ENCODE measurements at places on chromosomes 5 and 9.

DNA sequence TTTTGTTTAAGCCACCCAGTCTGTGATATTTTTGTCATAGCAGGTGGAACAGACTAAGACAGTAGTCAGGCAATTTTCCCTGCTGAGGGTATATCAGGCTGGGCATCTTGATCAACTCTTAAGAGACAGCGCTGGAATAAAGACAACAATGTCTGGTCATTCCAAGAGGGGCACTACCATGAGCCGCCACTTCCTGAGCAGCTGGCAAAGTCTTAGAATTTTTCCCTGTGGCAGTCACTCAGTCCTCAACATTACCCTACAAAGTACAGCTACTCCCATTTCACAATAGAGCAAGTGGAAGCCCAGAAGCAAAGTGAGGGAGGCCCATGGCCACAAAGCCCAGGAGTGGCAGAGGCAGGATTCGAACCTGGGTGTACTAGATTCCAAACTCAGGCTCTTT lies 74.8 kb downstream of the SH3PXD2B start:
- DNase-seq: no peak

- DNase-seq: no peak
Measured at GRCh38 chr5:83312663-83313062, 158.9 kb upstream of the VCAN start.

DNA sequence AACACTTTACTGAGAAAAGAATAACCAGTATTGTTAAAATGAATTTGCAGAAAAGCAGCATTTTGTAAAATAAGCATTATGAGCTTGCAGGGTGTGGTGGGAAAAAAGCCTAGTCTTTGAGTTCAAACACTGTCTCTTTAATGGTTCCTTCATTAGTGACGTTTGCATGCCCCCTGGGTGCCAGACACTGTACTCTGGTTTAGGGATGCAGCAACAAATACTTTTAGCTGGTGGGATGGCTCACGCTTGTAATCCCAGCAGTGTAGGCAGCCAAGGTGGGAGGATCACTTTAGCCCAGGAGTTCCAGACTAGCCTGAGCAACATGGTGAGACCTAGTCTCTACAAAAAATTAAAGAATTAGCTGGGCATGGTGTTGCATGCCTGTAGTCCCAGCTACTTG lies 62.3 kb downstream of the MAST4 start:
- DNase-seq: no peak

GRCh38 chr5:134053840-134054338 lies 49.1 kb upstream of the VDAC1 start:
- no peak for DNase-seq

DNA sequence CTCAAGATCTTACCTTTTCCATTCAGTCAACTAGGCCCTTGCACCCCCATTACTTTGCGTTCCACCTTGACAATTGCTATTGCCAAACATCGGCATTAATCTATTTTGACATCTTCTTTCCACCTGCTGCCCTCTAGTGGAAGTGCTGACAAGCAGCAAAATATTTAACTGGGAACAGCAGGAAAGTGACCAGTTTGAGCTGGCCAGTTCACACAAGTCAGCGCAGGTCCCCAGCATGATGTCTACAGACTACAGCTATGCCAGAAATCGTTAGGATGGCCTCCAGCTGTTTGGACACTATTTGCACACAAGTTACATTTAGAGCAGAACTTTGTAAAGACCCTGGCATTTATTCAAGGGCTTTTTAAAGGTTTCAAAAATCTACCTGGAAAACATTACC lies 160.1 kb downstream of the GHR start:
- peak; percentile 19 for DNase-seq

- DNase-seq: no peak
Measured at GRCh38 chr9:14281136-14281795, 32.7 kb downstream of the NFIB start.

- DNase-seq: no peak
Measured at GRCh38 chr5:157356576-157356975, 90.7 kb downstream of the CYFIP2 start.

- no peak for DNase-seq
Measured at GRCh38 chr9:106487266-106487665, 375.7 kb upstream of the ZNF462 start.

DNA sequence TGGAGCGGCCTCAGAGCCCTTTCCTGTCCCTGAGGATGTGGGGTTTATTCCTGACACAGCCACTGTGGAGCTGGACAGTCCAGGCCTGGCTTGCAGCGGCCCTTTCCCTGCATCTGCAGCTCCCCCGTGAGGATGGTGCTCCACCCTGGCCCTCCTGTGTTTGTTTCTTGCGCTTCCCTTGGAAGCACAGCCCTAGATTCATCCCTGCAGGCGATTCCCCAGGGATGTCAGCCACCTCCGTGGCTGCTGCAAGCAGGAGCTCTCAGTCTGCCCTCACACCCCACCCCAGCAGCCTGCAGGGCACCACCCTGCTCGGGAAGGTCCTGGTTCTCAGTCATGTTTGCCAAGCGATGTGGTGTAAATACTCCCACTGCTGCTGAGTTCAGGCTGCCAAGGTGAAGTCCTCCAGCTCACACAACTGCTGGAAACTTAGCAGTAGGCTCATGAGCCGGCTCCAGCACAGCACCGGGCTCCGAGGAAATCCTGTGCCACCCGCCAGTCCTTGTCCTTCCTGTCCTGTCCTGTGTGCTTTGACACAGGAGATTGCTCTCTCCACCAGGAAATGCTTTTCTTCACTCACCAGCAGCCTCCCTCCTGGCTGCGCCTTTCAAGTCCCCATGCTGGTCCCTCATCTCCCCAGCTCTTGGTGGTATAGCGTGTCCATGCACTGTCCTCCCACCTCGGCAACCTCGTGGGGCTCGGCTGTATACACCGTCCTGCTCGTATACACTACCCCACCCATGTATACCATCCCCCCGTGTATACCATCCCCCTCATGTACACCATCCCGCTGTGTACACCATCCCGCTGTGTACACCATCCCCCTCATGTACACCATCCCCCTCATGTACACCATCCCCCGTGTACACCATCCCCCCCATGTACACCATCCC lies 16.2 kb downstream of the ROPN1L start:
- no peak for DNase-seq

- DNase-seq: no peak
Measured at GRCh38 chr9:11199335-11199734, 586.5 kb upstream of the PTPRD start.

- DNase-seq: no peak
Measured at GRCh38 chr9:108830272-108830671, 25.5 kb downstream of the ACTL7B start.

DNA sequence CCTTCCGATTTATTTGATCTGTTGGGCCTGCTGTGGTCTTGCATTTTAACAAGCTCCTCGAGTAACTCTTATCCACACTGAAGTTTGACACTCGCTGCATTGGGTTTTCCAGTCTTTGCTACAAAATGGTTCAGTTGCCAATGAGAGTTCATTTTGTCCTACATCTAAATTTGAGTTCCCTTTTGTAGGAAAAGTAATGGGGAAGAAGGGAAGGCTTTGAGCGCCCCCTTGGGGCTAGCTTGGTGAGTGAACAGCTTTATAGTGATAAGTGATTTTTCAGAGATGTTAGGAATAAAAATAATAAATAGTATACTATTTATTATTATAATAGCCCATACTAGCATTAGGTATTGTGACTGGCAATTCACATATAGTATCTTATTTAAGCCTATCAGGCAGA lies 89.9 kb upstream of the GNAQ start:
- peak; percentile 47 for DNase-seq

GRCh38 chr5:56328753-56329560 lies 95.8 kb upstream of the ANKRD55 start:
- DNase-seq: no peak

GRCh38 chr9:113598883-113599282 lies 135.4 kb downstream of the RGS3 start:
- no peak for DNase-seq

DNA sequence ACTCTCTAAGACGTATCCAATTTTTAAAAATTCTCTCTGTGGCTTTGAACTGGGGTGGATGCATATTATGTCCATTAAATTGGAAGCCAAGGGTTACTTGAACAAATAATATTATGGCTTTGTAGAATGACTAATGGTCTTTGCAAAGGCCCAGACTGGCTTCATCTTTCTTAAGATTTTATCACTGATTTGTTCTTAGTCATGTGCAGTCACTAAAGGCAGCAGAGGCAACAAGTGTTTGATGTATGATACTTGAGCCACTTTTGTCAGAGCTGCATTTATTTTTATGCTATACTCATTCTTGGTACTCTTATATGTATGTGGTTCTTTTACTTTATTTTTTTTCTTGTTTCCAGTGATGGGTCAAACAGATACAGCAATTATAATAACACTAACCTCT lies 152.2 kb downstream of the NR2F1-AS1 start:
- no peak for DNase-seq

DNA sequence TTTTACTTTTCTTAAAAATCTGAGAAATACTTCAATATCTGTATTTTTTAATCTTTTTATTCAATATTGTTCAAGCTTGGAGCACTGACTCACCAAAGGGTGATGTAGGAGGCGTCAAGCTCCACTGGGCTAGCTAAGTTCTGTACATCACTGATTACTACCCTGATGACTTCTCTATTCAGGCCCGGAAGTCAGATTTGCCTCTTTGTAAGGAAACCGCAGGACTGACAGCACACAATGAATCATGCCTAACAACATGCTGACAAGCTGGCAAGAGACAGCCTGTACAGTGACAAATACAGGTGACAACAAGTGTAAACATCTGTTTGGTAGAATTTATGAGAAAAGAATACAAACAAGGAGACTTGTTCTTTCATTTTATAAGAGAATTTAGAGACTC lies 627.9 kb upstream of the RORB start:
- DNase-seq: peak; percentile 1

DNA sequence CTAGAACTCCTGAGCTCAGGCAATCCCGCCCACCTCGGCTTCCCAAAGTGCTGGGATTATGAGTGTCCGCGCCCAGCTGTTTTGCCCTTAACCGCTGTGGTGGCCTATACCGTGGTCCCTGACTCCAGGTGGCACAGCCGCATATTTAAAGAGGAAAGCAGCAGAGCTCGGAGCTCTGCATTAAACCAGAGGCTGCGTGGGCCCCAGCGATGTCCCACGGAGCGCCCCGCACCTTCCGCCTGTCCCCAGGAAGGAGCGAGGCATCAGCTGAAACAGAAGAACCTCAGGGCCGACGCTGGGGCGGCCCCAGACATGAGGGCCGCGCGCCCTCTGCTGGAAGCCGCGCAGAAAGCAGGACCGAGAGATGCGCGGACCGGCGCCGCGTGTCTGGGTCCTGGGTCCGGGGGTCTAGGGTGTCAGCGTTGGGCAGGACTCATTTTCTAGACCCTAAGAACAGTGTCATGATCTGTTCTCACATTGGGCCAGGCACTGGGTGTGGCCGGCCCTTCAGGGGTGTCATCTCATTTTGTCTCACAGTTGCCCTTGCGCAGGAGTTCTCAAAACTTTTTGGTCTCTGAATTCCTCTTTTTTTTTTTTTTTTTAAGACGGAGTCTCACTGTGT lies 37.7 kb downstream of the LAMC3 start:
- DNase-seq: peak; percentile 71

DNA sequence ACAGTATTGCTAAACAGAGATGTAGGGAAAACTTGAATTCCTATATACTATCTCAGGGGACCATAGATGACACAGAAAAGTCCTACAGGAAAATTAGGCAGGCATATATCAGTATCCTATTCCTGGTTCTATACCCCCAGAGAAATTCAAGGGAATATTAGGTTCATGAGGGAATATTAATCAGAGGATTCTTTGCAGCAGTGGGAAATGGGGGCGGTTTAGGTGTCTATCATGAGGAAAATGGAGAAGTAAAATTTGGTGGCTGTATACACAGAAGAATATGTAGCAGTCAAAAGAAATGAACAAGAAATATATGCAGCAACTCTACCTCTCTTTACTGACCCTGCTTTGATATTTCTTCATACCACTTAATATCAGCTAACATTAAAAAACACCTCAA lies 20.0 kb downstream of the SPTLC1 start:
- DNase-seq: no peak

GRCh38 chr9:86788456-86788855 lies 158.8 kb downstream of the GAS1 start:
- DNase-seq: no peak

GRCh38 chr5:118397236-118397635 lies 591.1 kb downstream of the DTWD2 start:
- DNase-seq: no peak

GRCh38 chr5:134549714-134550113 lies 24.2 kb downstream of the JADE2 start:
- no peak for DNase-seq

- DNase-seq: no peak
Measured at GRCh38 chr5:81269751-81270393, 31.5 kb upstream of the ZCCHC9 start.

DNA sequence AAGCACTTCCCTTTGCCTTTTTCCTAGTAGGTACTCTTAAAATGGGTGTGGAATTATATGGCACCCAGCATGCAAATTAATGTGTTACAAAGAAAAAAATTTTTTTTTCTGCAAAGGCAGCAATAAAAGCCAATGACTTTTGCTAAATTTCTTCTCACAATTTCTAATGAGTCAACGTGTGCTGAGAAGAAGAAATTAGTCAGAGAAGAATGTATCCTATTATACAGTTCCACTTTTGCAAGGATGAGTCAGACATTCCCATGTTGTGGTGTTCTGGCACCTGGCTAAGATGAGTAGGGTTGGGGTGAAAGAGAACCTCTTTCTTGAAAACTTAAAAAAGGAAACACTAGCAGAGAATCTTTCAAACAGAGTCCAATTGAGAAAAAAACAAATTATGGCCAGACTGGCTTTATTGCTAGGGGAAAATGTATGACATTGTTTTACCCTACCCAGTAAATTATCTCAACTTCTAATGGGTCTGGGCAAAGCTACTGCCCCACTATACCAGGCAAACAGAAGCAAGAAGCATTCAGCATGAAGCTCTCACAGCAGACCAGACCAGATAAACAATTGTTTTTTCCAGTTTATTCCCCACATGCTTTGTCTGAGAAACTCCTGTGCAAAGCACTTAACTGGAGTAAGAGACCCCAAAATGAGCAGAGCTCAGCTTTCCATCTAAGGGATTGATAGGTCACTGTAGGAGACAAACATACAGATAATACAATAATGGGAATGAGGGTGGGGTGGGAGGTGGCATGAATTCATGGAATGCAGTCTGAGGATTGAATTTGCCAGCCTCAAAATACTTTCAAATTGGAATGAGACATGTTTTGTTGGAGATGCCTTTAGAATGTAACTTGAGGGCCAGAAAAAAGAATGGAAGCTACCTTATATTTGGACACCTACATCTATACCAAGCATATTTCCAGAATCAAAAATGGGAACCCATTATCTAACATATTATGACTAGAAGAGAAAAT lies 220.8 kb upstream of the RFX3 start:
- no peak for DNase-seq

GRCh38 chr5:171432583-171433351 lies 13.3 kb downstream of the FGF18 start:
- no peak for DNase-seq

GRCh38 chr9:92961627-92962302 lies 14.4 kb downstream of the FGD3 start:
- no peak for DNase-seq

Data from stimulated activated CD4-positive, alpha-beta T cell treated with anti-CD3 and anti-CD28 coated beads, Interleukin-4, amount 100 ng/mL, for 48 hours (primary cell).